ENCODE measurements at places on chromosomes 4 and X. TPM values are rescaled to one million over a fixed set of nuclear protein-coding genes. Genes with fewer than 3 reads are reported as not detected.

The TCEAL6 gene
- total RNA-seq, result not detected

The L1CAM gene
- total RNA-seq, result 0.80 TPM

The CABS1 gene
- total RNA-seq, result not detected

The CXXC4 gene
- total RNA-seq, result 0.12 TPM

The RWDD4 gene
- total RNA-seq, result 17.6 TPM

The HTRA3 gene
- total RNA-seq, result 1.0 TPM

The MAP3K15 gene
- not detected for total RNA-seq

The FDCSP gene
- total RNA-seq, result 53.0 TPM

The CT47A7 gene
- not detected for total RNA-seq

The SSX2 gene
- total RNA-seq, result not detected

The VSIG1 gene
- 0.48 TPM for total RNA-seq

The PWWP3B gene
- total RNA-seq, result 0.04 TPM

The PIR gene
- 25.5 TPM for total RNA-seq

The CT47B1 gene
- total RNA-seq, result not detected

The IL15 gene
- total RNA-seq, result 1.9 TPM

The SPANXC gene
- not detected for total RNA-seq

The ARHGAP4 gene
- 7.5 TPM for total RNA-seq

The LRAT gene
- 0.76 TPM for total RNA-seq

The SLC49A3 gene
- total RNA-seq, result 2.7 TPM

The ARAP2 gene
- total RNA-seq, result 28.5 TPM

The MGAT4D gene
- total RNA-seq, result not detected

The TRAM1L1 gene
- 0.36 TPM for total RNA-seq

The MAMLD1 gene
- 0.76 TPM for total RNA-seq

The CT45A1 gene
- total RNA-seq, result not detected

The ITIH6 gene
- total RNA-seq, result not detected

The STATH gene
- not detected for total RNA-seq

The PYURF gene
- 43.6 TPM for total RNA-seq

The SCD5 gene
- total RNA-seq, result 1.9 TPM

The CYLC1 gene
- total RNA-seq, result not detected

All from esophagus mucosa (tissue), 1 donor.